ENCODE measurements at places on chromosomes 4 and X.

DNA sequence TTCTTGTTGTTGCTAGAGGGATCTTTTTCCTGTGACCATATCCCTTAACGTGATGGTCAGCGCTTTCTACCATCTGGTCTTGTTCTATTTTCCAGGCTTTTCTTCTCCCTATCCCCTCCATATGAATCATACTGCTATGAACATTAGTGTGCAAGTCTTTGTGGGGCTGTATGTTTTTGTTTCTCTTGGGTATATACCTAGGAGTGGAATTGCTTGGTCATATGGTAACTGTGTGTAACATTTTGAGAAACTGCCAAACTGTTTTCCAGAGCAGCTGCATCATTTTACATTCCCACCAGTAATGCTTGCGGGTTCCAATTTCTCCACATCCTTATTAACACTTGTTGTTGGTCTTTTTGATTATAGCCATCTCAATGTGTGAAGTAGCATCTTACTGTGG is 121.4 kb downstream of the SPRY1 start:
- DNase-seq: no peak

DNA sequence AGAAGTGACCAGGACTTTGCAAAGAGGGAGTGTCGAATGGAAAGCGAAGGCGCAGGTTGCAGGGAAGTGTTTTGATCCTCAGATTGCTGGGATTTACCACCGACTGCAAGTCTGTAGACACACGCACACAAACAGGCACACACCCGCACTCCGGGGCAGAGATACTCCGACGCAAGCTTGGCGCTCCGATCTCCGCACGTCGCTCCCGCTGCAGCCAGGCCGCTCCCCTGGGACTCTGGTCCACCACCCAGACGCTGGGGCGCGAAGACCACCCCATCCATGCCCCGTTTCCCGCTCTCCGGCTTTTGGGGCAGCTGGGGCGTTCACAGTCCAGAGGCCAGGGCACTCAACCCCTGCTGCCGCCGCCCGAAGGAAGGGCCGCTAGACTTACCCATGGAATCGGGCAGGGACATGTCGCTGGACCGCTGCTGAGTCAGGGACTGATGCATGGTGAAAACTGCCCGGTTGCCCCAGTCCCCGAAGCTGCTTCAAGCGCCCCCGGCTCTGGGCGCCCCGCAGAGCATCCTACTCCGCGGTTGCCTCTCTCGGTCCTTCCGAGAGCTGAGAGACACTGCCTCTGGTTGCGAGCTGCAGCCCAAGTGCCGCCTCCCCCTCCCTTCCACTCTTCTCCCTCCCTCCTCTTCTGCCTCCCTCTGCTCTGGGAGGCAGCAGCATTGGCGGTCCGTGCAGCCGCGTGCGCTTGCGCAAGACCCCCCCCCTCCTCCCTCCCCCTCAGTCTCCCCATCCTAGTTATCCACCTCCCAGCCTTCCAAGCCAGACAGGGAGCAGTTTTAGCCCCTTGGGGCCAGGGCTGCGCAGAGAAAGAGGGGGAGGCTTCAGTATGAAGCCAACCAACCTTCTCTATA is at the start of gene TMEM255A:
Gene TMEM255A (minus strand): TSS at position 601 of the 866 bp plus-strand sequence. CDS start 152 bp downstream, at position 449.
- no peak for DNase-seq

DNA sequence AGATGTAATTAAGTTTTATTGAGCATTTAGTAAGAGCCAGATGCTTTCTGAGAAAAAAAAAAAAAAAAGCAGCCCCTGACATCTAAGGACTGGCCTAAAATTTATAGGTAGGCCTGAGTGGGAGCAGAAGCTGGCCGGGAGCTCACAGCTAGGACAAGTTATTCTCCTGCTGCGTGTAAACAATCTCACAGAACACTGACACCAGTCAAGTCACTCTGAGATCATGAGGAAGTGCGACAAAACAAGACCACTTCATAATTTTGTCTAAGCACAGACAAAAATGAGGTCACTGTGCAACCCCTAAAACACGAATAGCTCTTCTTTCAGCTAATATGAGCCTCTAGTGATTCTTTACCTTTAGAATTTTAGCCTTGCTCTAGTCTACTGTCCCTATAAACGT is 15.3 kb upstream of the NSUN7 start:
- DNase-seq: no peak

GRCh38 chr4:154877110-154877760 is 96.2 kb downstream of the RBM46 start:
- peak; percentile 26 for DNase-seq

DNA sequence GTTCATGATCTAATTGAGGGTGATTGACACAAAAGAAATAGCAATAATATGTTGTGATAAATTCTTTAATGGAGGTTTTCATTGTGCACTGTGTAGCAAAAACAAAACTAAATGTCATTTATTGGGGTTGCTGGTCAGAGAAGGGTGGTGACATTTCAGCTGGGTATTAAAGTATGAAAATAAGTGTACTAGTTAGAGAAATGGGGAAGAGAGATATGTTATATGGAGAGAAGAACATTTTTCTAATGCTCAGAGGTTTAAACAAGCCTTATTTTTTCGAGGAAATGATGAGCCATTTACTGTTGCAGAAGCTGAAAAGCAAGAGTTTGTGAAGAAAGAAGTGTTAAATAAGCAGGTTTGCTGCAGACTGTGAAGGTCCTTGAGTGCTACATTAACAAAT is 142.7 kb upstream of the PAQR3 start:
- no peak for DNase-seq

DNA sequence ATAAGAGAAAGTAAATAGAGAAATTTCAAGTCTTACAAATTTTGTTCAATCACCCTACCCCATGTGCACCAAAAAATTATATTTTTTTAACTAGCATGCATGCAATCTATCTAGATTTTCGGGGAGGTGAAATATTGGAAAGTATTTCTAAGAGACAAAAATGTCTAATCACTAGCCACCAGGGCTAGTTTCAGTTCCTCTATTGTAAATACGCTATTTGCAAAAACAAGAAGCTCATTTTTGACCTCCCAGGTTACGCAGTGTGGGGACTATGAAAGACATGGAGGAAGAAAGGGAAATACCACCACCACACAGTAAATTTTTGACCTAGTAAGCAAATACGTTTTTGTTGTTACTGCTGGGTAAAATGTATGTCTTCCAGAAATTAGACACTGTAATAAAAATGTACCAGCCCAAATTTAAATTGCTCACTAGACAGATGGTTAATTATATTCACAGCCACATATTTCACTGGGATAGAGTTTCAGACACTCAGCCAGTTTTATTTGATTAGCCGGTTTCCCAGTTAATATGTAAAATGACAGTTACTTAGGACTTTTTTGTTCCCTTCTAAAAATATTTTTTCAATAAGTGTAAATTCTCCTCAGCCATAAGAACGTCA is 2.2 kb downstream of the NEXMIF start:
- no peak for DNase-seq

- peak; percentile 14 for DNase-seq
Observed at GRCh38 chr4:145230726-145231125, 50.3 kb upstream of the OTUD4 start.

GRCh38 chrX:154372612-154373022 is 1.8 kb downstream of the FLNA start:
- no peak for DNase-seq

DNA sequence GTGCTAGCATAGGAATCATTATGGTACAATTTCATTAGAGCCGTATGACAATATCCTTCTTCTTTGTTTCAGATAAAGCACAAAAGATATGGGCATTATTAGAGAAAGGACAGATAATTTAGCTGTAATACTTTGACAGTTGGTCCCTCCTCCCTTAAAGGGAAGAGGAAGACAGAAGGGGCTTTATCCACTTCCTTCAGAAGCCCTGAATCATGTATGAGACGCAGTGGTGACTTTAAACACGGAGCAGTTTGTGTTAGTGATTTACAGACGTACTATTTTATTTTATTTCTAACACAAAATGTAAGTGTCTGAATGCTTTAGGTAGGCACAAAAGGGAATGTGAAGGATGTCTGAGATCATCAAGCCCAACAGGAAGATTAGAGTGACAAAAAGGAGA is 467.7 kb downstream of the IL15 start:
- no peak for DNase-seq

GRCh38 chrX:79368441-79368840 is 1.3 kb upstream of the ITM2A start:
- no peak for DNase-seq

GRCh38 chr4:173535957-173536356 is 5.9 kb upstream of the HAND2 start:
- no peak for DNase-seq

GRCh38 chrX:265502-265901 is 15.7 kb upstream of the PLCXD1 start:
- no peak for DNase-seq

- no peak for DNase-seq
Observed at GRCh38 chrX:69138118-69138390, 27.2 kb downstream of the PJA1 start.

- peak; percentile 98 for DNase-seq
Observed at GRCh38 chr4:156615066-156615531, 356.5 kb downstream of the PDGFC start.

DNA sequence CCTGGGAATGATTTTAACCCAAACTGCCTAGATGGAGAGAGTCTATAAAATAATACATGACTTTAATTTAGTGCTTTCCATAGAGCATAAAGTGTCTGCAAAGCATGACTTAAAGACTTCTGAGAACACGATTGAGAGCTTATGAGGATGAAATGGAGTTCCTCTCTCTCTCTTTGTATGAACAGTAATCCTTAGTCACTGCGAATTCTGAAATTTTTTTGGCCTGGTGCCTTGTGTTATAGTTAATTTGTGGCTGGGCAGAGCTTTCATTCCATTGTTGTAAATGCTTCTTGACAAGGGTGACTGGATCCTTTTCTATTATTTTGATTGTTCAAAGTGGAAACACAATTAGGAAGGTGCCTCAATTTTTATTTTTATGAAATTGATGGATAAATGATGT is 179.5 kb downstream of the CEP135 start:
- peak; percentile 20 for DNase-seq

DNA sequence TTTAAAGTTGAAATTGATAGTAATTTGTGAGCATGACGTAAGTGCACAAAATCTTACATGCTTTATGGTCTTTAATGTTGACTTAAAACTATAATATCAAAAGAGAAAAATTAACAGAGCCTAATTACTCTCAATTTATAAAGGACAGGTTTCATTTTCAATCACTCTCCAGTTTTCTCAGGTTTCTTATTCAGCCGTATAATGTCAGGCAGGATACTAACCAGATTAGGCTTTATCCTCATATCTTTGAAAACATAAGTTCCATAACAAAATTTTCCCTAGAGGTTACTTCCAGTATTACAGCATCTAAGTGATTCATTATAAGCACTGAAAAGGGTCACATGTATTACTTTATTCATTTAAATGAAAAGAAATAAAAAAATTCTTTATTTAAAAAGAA is 492.1 kb downstream of the PACRGL start:
- no peak for DNase-seq

DNA sequence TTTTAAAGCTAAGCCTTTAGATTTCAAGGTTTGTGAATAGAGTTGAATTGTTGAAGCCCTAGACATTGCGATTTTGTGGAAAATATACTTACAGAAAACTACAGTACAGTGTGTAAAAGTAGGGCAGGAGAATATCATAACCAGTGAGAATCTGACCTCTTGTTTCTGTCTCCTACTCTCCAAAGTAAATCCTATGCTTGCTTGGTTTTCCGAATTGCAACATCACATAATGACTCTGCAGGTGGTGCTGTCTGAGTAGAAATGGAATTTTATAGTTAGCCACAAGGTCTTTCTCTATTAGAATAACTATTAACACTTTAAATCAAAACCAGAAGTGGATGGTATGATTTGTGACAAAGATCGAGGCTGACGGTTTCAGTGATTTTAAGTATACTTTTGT is 505.6 kb downstream of the RAPGEF2 start:
- DNase-seq: no peak

GRCh38 chrX:16711893-16712547 is 449 bp downstream of the CTPS2 start:
- no peak for DNase-seq

GRCh38 chr4:139050446-139050845 is 34.9 kb downstream of the NOCT start:
- DNase-seq: no peak

DNA sequence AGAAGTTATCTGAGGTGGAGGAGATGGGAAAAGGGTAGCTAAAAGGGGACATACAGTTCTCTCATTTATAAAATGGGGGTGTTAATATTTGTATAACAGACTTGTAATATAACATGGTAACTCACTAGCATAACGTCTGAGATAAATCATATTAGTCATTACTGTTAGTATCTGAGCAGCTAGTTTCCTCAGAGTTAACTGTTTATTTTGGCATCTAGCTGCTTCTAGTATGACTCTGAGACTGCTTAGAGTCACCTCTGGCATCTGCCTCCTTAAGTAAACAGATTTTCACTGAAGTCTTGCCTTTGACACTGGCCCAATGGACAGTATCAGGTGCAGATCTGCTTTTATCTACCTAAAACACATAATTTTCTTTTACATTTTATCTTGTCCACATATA is 58.1 kb downstream of the SLC30A9 start:
- DNase-seq: peak; percentile 56

DNA sequence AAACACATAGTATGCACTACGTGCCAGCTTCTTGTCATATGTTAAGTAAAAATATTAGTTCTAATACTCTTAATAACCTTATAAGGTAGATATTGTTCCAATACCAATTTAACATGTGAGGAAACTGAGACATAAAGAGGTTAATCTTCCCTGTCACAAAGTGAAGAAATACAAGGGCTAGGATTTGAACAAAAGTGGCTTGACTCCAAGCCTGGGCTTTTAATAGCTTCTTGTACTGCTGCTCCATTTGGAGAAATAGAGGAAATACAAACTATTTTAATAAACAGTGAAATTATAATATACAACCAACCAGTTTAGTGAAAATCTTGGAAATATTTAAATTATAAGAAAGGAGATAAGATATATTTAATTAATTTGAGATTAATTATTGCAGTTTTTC is 33.2 kb downstream of the TLL1 start:
- no peak for DNase-seq

DNA sequence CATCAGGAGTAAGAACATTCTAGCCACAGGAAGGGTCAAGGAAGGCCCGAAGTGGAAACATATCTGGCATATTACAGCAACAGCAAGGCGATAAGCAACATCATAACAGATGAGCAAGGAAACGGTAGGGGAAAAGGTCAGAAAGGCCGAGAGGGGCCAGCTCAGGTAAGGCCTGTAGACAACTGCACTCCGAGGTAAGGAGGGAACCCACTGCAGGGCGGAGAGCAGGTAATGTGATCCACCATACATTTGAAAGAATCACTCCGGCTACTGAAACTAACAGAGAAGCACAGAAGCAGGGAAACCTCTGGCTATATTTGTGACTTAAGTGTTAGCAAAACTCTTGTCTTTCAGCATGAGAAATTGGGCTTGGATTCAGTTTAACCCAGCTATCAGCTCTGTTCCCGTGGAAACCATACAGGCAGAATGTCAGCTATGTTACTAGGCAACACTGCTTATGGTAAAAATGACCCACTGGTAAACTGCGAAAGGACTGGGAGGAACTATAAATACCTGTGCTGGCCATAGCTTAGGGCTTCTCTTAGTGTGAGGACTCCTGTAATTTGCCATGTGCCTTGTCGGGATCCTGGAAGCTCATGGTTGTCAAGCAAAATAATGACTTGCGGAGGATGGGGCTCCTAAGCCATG is 31.0 kb downstream of the FRYL start:
- no peak for DNase-seq

DNA sequence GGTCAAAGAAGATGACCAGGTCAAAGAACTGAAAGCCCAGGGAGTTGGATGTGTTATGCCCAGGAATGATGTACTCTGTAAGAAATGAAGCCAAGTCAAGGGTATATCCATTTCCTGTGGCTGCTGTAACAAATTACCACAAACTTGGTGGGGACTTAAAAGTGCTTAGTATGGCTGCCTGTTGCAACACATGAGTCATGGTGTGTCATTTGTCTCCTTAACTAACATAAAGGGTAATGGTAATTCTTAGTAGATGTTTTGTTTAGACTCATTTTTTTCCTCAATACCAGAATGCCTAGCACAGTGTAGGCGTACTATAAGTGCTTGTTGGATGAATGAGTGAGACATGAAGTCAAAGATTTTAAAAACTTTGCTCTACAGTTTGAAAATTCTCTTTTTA is 45.7 kb downstream of the SYTL5 start:
- peak; percentile 72 for DNase-seq
